ENCODE measurements at places on chromosomes 12 and 14.

DNA sequence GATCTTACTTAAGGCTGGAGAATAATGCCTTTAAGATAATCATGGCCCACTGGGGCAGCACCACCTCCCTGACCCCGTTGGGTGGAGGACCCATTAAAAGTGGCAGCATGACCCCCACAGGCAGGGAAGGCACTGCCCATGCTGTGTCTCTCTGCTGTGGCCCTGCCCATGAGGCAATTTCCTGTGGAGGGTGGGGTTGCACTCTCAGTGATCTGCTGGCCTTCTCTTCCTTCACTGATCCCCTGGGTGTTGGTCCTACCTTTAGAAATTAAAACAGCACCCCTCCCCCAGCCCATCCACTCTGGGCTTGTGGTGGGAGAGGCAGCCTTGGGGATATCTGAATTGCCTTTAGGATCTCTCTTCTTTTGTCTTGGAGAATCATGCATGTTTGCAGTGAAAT lies 17.3 kb downstream of the KLRK1 start:
- DNase-seq, result no peak

DNA sequence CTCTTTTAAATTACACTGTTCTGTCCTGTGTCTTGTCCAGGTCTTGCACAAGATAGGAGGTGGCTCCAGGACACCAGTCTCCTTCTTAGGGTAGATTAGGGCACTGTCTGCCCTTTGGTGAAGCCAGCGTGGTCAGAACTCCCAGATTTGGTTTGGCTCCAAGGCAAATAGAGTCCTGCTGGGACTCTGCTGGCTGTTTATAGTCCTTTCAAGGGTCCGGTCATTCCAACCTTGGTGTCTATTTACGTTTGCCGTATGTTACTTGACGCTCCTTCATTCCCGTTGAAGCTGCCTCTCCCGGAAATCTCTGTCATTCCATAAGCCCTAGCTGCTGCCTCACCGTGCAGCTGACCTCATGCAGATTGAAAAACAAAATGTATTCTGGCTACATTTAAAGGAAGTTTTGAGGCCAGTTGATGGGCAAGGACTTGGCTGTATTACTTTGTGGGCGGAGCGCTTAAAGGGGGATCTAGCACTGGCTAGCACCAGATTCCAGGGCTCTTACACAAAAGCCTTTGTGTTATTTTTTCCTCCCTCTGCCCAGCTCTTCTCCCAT lies 180.6 kb downstream of the AKAP6 start:
- DNase-seq, result no peak

GRCh38 chr12:111339321-111339938 lies 29.5 kb downstream of the PHETA1 start:
- DNase-seq, result no peak

- no peak for DNase-seq
Measured at GRCh38 chr12:38544330-38545066, 227.9 kb downstream of the ALG10B start.

- DNase-seq, result no peak
Measured at GRCh38 chr12:98074286-98074685, 441.1 kb upstream of the TMPO start.

DNA sequence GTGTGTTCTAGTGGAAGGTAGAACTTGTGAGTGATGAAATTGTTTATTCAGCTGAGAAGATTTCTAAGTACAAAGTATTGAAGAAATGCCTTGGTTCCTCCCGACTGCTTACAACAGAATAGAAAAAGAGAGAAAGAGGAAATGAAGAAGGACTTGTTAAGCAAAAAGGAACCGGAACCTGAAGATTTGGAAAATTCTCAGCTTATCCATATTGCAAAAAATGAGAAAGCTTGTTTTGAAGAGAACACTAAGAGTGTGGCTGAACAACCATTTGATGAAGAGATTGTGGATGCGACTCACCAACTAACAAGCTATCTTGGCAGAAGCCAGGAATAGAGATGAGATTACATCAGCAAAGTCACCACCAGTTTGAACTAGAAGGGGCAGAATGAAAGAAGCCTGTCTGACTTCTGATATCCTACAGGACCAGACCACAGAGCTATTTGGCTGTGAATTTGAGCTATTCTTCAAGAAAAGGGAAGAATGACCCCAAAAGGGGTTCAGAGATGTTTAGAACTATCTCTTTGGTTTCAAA lies 15.1 kb downstream of the NDUFA9 start:
- DNase-seq, result no peak

DNA sequence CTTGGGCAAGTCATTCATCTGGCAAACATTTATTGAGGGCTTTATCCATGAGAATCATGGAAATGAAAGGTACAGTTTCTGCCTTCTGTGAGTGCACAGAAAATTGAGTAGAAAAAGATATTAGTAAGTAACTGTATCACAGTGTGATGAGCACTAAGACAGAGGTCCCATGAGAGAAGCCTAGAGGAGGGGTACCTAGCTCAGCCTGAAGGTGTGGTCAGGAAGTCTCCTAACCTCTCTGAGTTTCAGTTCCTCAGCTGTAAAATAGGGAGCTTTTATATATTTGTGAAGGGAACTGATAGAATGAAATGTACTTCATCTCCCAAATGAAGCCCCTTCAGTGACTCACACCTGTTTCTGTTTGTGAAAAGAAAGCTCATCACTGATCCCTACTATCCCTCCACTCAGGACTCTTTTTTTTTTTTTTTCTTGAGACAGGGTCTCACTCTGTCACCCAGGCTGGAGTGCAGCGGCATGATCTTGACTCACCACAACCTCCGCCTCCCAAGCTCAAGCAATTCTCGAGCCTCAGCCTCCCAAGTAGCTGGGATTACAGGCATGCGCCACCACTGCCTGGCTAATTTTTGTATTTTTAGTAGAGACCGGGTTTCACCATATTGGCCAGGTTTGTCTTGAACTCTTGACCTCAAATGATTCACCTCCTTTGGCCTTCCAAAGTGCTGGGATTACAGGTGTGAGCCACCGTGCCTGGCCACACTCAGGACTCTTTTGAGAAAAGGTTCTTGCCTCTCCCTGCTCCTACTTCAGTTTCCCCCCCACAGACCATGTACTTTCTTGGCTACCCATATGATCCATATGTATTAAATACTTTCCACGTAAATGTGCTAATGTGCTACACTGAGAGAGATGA lies 93.7 kb upstream of the FUT8 start:
- DNase-seq, result peak; percentile 92

DNA sequence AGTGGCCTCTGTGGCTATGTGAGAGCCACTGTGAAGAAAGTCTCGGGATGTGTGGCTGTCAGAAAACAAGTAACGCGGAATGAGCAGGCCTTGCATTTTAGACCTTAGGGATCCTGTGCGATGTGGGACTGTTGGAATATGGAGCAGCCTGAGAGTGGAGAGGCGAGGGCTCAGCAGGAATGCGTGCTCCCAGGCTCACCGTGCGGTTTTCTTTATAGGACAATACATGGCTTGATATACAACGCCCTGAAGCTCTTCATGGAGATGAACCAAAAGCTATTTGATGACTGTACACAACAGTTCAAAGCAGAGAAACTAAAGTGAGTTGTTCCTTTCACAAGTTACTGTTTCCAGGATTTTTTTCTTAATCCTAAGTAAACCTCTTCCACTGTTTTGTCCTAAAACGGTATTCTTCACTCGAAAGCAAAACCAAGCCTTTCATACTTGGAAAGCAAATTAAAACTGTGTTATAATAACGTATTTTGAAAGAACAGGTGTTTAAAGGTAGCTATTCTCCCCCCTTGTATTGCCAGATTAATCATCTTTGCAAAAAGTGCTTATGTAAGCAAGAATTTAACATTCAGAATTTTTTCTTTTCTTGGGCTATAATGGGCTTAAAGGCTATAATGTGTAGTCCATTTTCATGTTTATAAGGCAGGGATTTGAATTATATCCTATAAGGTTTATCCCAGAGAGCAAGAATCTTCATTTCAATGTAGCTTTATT lies 54.8 kb upstream of the DYNC1H1 start:
- DNase-seq, result no peak

GRCh38 chr12:107374161-107374840 lies 281.0 kb upstream of the CRY1 start:
- DNase-seq, result no peak

- DNase-seq, result no peak
Measured at GRCh38 chr12:100797246-100797645, 2.7 kb downstream of the ANO4 start.

- no peak for DNase-seq
Measured at GRCh38 chr12:5171701-5172100, 128.0 kb downstream of the KCNA5 start.

GRCh38 chr14:24079491-24080141 lies 8.3 kb downstream of the CPNE6 start:
- no peak for DNase-seq

DNA sequence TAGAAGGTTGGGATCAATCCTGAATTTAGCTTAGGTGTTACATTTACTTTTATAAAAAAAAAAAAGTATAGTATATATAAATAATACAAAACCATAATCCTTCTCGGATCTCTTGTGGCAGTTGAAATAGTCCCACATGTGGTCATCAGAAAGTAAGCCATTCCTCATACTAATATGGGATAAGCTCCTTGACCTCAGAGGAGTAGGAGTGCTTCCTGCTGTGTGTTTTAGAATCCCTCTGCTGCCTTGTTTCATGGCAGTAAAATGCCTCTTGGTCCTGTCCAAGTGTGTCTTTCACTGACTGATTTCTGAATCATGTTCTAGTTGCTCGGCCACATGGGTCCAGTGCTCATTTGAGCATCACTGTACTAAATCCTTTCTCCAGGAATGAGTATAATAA lies 117.0 kb downstream of the NTN4 start:
- no peak for DNase-seq

GRCh38 chr12:107378609-107379008 lies 285.3 kb upstream of the CRY1 start:
- DNase-seq, result no peak

DNA sequence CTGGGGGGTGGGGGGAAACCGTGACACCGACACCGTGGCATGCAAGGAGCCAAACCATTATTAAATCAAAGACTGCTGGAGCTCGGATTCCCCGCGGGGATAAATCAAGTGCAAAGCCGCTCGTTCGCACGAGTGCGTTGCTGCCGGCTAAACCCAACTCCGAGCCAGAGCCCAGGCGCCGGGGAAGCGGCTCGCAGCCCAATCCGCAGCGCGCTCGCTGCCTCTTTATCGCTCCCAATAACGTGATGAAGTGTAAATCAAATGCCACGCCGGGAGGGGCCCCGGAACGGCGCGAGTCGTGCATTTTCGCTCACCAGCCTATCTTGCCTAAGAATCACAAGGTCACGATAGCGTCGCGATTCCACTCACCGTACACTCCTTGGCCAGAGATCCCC lies 1.3 kb downstream of the MDGA2 start:
- no peak for DNase-seq

- DNase-seq, result no peak
Measured at GRCh38 chr12:129928643-129929042, 24.8 kb upstream of the TMEM132D start.

DNA sequence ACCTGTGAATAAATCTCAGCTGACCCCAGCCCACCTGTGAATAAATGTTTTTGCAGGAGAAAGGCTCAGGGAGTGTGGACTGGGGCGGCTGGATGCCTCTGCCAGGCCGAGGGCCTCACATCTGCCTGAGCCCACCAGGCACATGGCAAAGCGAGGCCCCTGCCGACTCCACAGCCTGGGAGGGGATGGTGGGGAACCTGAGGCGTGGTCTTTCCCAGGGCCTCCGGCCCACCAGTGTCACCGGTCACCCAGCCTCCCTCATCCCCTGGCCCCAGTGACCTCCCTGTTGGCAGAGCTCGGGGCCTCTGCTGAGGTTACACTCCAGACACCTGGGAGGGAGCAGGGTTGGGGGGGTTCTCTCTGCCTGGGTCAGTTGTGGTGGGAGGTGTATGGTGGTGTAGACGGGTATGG lies 8.2 kb downstream of the NOC4L start:
- DNase-seq, result no peak

DNA sequence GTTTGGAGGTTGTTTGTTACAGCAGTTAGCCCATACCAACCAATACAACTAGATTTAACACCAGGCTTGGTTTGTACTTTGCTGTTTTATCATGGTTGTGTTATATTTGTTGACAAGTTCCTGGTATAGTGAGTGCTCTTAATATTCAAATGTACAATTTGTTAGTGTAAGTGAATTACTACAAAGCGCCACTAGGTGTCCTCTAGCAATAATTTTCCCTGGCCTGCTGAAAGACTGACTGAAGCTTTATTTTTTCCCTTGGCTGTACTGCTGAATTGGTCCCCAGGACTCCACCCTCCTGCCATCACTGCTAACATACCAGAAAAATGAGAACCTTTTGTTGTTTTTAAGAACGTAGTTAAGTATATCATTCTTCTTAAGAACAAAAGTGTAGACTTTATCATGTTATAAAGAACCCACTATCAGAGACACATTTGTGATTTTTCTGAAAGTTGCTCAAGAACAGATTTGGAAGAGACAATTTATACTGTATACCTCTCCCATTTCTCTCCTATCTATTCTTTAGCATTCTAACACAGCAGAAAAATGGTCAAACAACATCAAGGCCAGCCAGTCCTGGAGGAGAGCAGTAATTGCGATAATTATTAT lies 75.3 kb upstream of the FAR2 start:
- DNase-seq, result peak; percentile 65

All from Karpas-422 (cell line).